ENCODE measurements at places on chromosomes 11 and 22.

- DNase-seq: no peak
Observed at GRCh38 chr11:65915101-65915820, 3.6 kb downstream of the C11orf68 start.

DNA sequence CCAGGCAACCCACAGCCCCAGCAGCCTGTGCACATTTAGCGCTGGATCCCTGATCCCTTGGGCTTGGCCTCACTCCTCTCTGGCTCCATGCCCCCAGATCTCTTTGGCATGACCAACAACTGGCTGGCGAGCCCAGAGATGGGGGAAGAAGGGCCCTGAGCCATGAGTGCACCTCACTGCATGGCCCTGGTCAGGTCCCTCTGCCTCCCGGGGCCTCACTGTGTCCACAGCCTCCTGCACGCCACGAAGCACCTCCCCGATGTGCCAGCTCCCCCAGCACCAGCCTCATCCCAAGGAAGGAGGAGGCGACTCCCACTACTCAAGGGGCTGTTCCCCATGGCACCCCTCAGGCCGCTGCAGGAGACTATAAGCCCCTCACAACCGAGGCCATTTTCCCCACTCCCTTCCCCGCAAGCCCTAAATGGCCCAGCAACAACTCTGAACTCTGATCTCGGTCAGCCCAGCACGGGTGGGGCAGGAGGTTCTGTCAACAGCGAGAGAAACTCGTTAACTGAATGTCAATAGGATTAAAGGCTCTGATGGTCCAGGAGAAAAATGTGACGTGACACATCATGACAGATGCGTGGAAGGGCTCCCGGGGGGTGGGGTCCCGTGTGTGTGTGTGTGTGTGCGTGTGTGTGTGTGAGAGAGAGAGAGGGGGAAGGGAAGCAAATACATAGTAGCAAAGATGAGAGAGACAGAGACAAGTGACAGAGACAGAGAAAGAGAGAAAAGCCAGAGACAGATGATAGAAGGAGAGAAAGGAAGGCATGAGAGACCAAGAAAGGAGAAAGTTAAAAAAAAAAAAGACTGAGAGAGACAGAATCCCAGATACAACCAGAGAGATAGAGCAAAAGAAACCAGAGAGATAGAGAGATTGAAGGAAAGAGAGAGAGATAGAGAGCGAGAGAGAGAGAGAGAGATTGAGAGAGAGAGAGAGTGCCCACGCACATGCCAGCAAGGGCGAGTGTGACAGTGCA is 28.4 kb upstream of the SYT7 start:
- DNase-seq: no peak

GRCh38 chr11:44829838-44830237 is 103.1 kb downstream of the TSPAN18 start:
- DNase-seq: no peak

- DNase-seq: no peak
Observed at GRCh38 chr22:32203181-32204039, 1.5 kb downstream of the RFPL2 start.

- DNase-seq: no peak
Observed at GRCh38 chr11:133714471-133715375, 130.6 kb downstream of the SPATA19 start.

GRCh38 chr11:65741185-65741584 is 20.6 kb upstream of the RNASEH2C start:
- no peak for DNase-seq

DNA sequence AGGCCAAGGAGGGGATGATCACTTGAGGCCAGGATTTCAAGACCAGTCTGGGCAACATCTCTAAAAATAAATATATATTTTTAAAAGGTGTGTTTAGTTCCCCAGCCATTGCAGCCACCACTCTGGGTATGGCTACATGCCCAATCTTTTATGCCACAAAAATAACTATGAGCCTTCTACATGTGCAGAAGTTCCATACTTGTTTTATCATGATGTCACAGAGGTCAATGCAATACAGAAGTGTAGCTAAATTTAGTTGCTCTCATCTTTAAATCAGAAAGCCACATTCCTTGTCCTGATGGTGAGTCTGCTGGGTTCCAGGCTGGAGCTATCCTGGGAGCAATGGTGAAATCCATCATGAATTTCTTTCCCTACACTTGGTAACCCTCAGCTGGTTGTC is 436.3 kb downstream of the DYNC2H1 start:
- no peak for DNase-seq

- DNase-seq: no peak
Observed at GRCh38 chr11:65209711-65210360, 28.1 kb downstream of the CAPN1 start.

GRCh38 chr11:120568572-120569307 is 57.2 kb downstream of the GRIK4 start:
- no peak for DNase-seq

- no peak for DNase-seq
Observed at GRCh38 chr22:33028234-33028633, 29.9 kb downstream of the SYN3 start.

DNA sequence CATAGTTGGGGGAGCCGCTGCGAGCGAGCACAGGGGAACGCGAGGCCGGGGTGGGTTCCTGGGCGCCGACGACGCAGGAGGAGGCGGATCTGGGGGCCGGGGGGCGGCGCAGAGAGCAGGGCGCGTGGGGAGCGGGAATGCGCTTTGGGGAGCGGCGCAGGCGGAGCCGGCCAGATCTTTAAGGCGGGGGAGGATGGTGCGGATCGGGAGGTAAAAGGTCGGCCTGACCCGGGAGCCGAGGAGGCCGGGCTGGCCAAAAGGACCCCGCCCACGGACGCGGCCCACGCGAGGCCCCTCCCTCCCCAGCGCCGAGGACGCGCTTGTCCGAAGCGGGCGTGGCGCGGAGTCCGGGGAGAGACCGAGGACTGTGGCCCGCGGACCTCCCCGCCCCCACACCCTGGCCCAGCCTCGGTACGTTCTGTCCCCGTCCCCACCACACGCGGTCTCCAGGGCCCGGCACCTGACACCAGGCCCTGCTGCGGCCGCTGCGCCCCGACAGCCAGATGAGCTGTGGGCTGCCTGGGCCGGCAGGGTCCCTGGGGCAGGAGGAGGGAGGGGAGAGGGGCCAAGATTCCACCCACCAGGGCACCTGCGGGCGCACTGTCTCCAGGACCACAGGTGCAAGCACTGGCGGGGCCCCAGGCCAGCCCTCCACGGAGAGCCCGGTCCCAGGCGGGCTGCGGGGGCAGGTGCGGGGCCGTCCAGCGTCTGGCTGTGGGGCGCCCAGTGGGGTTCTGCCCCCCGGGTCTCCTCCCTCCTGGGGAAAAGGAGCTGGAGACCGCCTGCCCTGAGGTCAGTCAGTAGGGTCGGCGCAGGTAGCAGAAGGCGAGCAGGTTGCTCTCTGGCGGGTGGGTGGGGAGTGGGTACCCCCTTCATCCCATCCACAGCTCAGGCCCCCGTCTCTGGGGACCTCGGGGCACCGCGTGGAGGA is 10.9 kb downstream of the PIM3 start:
- DNase-seq: peak; percentile 81

DNA sequence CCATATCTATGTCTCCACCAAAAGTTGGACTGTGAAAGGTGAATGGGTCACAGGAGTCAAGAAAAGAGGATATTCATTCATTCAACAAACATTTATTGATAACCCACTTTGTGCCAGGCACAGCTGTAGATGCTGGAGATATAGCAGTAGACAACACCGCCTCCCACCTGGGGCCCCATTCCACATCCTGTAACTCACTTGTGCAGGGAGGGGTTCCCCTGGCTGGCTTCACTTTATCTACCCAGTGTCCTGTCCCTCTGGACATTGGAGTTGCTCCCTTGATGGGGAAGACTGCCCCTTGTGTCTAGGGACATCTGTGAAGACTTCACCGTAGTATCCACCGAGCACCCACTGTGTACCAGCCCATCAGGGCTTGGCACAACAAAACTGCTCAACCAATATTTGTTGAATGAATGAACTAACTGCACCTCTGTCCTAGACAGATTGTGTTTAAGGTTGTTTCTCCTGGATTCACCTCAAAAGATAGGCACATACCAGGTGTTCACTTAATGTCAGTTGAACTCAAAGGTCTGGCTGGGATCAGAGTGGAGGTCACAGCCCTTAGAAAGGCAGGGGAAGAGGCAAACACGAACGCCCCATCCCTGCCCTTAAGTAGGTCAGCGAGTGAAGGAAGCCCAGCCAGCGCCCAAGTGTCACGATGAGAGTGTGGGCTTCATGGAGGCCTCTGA is 1.4 kb upstream of the OVOL1 start:
- no peak for DNase-seq

DNA sequence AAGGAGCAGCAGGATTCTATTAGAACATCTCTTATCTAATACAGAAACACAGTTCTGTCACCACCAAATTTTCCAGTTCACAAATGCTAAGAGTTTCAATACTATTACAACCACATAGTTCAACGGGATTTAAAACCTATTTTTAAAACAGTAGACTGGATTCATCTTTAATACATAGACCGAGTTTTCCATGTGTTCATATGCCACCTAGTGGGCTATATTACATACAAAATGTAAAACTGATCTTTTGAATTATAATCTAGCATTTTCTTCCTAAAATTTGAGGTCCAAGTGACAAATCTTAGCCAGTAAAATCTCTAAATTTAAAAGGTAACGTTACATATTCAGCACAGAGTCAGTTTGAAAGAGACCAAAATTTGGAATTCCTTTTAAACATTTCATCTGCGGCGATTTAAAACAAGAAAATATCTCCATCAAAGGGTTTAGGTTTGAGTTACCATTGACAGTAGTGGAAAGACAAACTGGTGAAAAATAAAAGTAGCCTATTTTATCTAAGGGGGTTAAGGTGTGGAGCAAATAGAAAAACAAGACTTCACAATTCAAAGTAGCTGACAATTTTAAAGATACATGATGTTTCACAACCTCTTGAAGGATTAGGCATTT is 269.3 kb upstream of the MPPED2 start:
- no peak for DNase-seq

DNA sequence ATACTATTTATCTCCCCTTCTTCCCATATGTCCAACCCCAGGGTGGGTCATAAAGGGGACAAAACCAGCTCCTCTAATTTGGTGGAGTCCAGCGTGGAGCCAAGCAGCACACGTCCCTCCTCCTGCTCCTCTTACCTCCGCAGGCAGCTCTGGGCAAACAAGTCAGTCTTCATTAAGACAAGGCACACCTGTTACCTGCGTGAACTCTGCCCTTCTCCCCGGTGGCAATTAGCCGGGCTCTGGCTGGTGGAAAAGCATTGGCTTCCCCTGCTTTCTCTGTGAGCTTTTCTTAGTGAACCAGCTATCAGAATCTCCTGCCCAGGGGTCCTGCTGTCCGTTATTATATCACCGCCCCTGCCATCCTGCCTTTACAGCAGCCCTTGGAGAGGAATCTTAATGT is 418.7 kb upstream of the CADM1 start:
- no peak for DNase-seq

- no peak for DNase-seq
Observed at GRCh38 chr22:44390613-44390970, 77.8 kb upstream of the SHISAL1 start.

- DNase-seq: no peak
Observed at GRCh38 chr11:122128146-122128545, 12.1 kb upstream of the BLID start.

- no peak for DNase-seq
Observed at GRCh38 chr22:27554841-27555456, 246.6 kb downstream of the MN1 start.

DNA sequence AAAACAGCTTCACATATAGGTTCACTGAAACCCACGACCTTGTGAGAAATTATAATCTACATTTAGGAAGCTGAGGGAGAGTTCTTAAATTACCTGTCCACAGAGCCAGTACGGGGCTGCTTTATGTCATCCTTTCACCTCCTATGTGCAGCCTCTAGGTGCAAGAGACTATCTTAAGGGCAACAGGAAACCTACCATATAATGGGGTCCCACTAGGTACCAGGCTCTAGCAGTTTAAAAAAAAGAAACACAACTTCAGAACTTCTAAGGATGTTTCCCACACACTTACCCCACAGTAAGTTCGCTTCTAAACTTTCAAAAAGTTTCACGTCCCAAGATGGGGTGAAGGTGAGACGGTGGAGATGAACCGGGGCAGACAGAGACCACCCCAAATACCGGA is 573 bp downstream of the STK33 start:
- DNase-seq: no peak

DNA sequence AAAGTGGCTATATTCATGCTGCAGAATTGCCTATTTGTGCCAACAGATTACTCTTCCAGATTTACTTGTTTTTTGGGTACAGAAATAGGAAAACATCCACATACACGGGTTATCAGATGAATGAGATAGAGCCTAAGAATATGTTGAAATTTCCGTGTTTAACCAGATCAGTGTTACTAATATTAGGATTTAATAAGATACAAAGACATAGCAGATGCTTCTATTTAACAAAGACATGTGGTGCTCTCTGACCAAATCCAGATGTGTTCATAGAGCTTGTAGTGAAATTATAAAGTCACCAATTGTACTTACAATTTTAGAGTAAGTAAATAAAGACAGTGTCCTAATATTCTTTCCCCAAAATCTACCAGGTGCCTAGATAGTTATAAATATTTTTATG is 208.0 kb downstream of the CASP12 start:
- DNase-seq: no peak

DNA sequence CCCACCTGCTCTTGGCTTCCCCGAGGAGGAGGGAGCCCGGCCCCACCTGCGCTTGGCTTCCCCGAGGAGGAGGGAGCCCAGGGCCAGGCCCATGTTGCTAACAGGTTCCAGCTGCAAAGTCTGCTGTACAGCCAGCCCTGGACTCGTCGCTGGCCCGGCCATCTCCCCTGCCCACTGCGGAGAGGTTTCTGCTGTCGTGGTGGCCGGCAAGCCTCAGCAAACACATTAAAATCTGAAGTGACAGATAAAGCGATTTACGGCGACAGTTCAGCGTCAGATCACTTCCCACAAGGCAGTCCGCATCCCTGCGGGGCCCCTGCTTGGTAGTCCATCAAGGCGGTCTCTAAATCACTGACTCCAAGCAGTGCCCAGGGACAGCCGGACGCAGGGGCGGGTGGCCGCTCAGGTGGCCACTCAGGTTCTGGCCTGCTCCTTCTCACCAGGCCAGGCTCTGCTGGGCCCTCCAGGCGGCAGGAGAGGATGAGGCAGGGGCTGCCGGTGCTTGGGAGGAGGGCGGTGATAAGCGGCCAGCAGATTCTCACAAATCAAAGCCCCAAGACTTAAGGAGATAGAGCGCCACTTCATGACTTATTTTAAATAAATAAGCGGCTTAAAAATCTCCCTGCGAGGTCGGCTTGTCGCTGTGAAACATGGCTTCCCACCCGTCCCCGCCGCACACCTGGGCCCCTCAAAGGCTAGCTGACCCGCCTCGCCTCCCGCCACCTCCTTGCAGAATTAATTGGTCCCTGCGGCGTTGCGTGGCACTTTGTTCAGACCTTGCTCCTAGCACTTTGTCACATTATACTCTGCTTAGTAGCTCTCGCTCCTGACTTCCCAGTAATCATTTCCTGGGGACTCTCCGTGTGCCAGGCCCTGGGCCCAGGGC is 21.1 kb downstream of the MACROD1 start:
- DNase-seq: no peak

GRCh38 chr22:25566186-25566897 is 1.9 kb downstream of the GRK3 start:
- DNase-seq: no peak

GRCh38 chr11:32326522-32326921 is 108.8 kb downstream of the WT1 start:
- no peak for DNase-seq
